ENCODE measurements at places on chromosomes 2 and 18.
A peak's percentile ranks its signal among the peaks of the same experiment; 100 is the strongest.

- no peak for DNase-seq
Measured at GRCh38 chr18:26386002-26386401, 159.8 kb downstream of the TAF4B start.

GRCh38 chr2:191155608-191156071, 4.8 kb upstream of the STAT4 start:
- peak; percentile 59 for DNase-seq

DNA sequence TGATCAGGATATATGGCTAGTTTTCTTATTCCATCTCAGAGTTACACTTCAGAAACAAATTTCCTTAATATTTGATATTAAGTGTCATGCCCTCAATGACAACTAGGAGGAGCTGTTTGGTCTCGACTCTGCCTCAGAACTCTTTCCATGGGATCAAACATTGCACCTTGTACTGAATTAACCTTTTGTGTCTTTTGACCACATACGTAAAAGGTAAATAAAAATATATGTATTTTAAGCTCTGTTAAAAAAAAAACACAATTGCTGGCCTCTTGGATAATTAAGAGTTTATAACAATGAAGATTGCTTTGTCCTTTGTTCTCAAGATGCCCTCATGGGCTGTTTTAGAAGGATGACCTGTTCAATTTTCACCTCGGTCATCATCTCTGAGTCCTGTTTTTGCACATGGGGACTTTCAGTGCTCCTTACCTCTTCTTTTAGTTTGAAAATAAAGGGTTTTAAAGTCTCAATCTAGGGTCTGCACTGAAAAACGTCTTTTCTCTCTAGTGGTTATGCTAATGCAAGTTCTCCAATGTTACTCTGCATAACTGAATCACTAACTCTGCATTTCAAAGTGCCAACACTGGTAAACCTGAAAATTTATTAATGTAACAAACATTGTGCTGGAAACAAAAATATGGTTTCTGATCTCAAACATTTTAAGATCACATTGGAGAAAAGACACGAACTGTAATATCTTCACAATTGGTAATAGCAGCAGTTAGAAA, 18.8 kb upstream of the FN1 start:
- DNase-seq: no peak

- peak; percentile 25 for DNase-seq
Measured at GRCh38 chr18:3447068-3447894, 2.7 kb upstream of the TGIF1 start.

DNA sequence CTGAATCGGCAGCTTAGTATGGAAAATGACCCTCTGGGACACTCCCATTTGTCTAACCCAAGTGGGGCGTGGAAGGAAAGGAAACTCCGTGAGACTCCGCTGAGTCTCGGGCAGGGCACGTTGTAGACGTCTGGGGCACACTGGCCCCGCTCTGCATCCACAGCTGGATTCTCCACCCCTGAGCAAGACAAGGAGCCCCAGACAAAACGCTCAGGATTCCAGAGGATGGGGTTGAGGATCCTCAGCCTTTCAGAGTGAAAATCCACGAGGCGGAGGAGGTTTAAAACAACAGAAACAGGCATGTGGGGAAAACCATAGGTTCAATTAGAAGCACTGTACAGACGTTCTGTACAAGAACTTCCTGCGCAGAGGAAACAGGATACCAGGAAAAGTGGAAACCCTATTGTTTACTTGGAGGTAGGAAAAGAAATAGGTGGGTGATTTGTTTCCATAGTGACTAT, 124.9 kb upstream of the ZNF236 start:
- DNase-seq: no peak

DNA sequence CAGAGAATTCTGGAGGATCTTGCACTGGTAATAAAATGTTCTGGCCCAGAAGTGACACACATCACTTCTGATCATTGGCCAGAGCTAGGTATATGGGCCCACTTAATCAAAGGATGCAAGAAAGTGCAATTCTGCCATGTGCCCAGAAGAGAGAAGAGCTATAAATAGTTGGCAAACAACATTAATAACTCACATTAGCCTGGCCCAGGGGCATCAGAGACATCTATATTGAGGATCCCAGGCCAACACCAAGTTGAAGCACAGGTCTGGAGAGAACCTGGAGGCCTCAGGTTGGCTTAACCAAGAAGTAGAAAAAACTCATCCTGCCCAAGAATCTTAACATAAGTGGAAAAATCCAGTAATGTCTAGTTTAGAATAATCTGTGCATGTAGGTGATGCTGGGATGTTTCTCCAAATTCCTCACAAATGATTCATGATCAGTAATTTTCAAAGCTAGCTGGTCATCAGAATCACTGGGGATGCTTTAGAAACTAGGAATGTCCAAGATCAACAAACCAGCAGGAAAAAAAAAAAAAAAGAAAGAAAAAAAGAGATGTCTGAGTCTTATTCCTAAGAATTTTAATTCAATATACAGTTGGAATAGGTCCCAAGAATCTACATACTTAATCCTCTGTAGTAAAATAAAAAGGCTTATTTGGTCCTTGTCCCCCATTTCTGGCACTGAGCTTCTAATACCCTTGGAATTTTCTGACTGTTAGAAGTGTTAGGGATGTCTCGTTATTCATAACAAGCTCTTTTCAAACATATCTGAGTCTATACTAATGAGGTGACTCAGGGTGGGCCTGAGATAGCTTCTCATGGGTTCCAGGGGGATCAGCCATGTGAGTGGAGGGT, 35.0 kb upstream of the EVA1A start:
- no peak for DNase-seq

GRCh38 chr2:79370976-79371538, 141.8 kb upstream of the CTNNA2 start:
- no peak for DNase-seq

DNA sequence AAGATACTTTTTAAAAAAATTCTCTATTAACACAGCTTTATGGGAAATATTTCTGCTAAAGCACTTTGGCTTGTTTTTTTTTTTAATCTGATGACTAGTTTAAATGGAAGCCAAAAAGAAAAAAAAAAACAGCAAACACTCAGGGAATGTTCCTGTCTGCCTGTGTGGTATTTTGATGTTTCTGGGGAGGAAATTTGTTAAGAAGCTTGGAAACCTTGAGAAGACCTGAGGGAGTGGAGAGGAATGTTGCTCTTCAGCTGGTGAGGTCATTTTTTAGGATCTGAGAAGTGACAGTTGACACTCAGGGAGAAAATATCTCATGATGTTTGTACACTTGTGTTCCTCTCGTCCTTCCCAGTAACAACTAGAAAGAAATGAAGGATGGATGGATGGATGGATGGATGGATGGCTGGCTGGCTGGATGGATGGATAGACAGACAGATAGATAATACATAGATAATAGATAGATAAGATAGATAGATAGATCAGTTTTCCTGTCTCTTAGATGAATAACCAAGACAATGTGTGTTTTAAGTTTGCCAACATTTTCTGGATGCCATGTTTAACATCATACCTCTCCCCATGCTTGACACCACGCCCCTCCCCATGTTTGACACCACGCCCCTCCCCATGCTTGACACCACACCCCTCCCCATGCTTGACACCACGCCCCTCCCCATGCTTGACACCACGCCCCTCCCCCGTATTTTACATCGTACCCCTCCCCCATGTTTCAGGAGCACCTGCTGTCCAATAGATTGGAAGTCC, 84.8 kb downstream of the CTIF start:
- DNase-seq: no peak

DNA sequence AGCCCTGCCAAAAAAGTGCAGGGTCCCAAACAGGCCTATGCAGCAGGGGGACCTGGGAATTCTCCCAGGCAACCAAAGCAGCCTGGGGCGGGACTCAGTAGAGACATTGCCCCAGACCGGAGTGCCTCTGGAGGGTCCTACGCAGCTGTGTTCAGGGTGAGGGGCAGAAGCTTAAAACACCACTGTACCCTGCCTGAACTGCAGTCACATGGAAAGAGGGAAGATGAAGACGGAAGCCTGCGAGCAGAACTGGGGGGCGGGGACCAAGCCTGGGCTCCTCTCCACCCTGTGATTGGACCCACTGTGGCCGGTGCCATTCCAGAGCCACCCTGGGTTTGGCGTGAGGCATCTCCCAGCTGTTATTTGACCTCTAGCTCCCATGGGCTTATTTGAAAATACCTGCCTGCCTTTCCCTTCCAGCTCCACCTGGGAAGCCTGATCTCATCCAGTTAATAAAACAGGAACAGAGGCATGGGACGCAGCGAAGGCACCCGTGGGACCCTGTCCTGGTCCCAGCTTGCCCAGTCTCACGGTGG, 183.1 kb downstream of the SMAD2 start:
- no peak for DNase-seq

- DNase-seq: no peak
Measured at GRCh38 chr2:183255411-183255810, 131.2 kb downstream of the NUP35 start.

DNA sequence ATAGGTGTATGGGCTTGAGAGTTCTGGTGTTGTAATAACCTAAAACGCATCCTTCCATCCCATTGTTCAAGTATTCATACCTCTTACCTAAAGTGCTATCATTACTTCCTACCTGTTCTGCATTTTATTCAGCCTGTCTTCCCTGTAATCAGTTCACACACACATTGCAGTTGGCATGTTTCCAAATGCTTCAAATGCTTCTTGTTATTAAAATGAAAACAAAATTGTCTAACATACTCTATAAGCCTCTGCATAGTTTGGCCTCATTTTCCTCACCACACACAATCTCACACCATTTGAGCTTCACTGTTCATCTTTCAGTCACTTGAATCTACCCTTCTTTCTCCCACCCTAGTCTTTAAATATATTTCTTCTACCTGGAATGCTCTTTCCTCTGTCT, 1178.2 kb upstream of the NRXN1 start:
- DNase-seq: no peak

DNA sequence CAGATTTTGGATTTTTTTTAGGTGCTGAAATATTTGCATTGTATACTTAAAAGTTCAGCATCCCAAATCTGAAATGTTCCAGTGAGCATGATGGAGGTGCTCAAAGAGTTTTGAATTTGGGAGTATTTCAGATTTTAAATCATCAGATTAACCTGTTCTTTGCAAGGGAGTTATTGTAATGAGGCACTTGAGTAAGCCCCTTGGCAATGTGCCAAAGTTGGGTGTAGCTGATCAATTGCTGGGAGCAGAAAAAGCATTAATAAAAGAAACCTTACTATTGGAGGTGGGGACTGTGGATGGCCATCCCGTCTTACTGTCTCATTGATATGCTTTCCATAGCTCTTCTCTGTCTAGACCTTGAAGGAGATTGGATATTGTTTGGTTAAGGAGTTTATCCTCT, 28.3 kb downstream of the MALT1 start:
- DNase-seq: no peak

GRCh38 chr18:6431659-6432318, 17.1 kb upstream of the L3MBTL4 start:
- no peak for DNase-seq

- DNase-seq: no peak
Measured at GRCh38 chr2:189837326-189837725, 53.1 kb downstream of the PMS1 start.

DNA sequence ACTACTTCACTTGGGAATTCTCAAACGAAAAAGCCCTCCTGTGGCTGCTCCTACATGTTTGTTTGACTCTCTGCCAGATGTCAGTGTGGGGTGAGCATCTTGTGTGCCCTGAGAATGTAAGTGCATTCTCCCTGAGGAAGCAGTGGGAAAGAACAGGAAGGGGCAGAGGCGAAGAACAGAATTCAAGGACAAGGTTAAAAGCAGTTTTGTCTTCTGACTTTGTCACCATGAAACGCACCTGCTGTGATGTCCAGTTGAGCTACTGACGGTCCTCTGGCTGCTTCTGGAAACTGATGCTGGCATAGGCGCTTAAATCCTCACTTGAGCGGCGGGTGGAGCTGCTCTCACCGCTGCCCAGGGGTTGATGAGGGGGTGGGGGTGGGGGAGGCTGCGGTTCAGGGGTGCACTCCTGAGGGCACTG, 4.9 kb downstream of the IRS1 start:
- no peak for DNase-seq

Measured in bone marrow (tissue), 2 donors.